Suppressor macrophage (primary cell): ENCODE measurements at places on chromosomes 4 and X.

DNA sequence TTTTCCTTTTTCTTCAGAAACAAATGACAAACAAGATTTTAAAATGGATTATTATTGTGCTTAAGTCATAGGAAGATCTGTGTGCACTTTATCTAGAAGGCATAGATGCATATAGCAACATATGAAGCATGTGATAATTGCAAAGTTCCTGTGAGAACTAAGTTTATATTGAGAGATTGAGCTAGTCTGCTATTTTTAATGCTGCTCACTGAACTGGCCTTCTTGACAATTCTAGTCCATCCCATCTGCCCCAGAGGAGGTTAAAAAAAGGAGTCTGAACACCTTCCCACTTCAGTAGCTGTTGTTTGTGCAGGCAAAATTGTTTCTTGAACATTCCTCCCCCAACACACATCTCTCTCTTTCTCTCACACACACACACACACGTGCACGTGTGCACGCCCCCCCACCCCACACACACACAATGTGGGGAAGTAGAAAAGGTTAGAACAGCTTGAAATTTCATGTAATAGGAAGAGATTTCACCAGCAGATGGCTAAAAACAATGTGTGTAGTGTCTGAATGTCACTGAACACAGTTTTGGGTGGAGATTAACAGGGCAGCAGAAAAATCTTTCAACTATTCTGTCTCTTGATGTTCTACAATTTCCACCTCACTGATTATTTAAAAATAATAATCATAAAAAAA lies 108.0 kb downstream of the GPM6A start:
- DNase-seq: no peak

GRCh38 chrX:17655211-17656034 lies 81.9 kb upstream of the SCML1 start:
- peak; percentile 2 for DNase-seq

GRCh38 chr4:176546975-176547374 lies 227.2 kb downstream of the SPCS3 start:
- DNase-seq: no peak

DNA sequence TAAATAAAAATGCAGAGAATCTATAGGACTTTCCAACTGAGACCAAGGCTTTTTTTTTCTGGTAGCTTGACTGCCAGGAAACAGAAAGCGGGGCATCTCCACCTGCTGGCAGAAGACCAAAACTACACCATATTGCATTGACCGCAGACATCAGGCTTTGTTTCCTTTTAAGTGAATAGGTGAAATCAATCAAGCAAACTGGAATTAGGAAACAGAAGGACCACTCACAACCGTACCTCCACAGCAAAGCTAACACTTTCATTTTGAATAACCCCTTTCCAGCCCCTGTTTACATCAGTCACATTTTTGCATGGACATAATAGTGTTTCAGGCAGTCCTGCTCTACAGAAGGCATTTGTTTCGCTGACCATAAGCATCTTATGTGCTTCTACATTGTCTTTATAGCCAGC lies 218.2 kb downstream of the IDS start:
- DNase-seq: peak; percentile 35

DNA sequence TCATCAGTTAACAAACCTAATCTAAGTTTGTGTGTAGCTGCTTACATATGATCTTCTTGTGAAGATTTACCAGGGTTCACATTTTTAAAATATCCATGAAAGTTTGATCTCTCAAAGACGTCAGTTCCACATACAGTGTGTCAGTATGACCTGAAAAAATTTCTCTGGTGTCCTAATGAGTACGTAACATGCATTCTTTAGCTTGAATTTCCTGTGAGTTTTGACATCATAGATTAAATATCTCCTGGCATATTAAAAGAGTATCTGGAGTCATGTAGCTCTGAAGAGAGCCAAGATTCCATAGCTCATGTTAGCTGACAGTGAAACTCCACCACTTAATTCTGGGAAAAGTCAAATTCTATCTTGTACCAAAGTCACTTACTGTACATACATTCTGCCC lies 43.9 kb upstream of the PDLIM5 start:
- no peak for DNase-seq

DNA sequence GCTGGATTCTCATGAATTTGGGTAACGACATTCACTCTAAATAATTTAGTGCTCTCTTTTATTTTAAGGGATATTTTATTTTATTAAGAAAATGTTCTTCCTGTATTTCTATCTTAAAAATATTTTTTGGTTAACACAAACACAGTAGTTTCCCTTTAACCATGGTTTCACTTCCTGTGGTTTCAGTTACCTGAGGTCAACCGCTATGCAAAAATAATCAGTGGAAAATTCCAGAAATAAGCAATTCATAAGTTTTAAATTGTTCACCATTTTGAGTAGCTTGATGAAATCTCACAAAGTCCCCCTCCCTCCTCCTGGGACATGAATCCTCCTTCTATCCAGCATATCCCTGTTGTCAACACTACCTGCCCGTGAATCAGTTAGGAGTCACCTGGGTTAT lies 71.4 kb downstream of the GBA3 start:
- DNase-seq: no peak

DNA sequence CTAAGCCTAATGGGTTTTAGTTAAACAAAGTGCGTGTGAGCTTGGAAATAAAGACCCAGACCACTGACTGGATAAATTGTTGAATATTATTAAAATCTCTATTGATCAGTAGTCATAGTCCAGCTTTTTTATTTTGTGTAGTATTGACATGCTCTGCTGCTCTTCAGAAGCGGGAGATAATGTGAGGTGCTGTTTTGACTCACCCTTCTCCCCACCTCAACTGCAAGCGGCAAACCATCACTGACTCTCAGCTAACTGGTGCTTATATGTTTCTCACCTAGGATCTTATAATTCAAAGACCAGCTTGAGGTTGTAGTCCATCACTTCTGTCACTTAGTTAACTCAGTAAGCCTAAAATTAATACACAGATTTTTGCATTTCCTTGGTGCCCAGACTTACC lies 72.2 kb downstream of the COMMD8 start:
- DNase-seq: no peak

DNA sequence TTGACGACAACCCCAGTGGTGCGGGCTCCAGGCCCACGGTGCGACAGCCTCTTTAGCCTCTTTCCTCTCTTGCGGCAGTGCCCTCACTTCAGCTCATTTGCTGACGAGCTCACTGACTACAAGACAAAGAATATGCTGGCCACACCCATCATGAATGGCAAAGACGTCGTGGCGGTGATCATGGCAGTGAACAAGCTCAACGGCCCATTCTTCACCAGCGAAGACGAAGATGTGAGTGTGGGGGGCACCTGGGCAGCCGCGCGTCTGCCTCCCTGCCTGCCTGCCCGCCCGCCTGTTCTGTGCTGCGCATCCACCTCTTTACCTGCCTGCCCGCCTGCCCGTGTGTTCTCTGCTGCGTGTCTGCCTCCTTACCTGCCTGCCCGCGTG lies 9.2 kb downstream of the PDE6B start:
- DNase-seq: no peak

DNA sequence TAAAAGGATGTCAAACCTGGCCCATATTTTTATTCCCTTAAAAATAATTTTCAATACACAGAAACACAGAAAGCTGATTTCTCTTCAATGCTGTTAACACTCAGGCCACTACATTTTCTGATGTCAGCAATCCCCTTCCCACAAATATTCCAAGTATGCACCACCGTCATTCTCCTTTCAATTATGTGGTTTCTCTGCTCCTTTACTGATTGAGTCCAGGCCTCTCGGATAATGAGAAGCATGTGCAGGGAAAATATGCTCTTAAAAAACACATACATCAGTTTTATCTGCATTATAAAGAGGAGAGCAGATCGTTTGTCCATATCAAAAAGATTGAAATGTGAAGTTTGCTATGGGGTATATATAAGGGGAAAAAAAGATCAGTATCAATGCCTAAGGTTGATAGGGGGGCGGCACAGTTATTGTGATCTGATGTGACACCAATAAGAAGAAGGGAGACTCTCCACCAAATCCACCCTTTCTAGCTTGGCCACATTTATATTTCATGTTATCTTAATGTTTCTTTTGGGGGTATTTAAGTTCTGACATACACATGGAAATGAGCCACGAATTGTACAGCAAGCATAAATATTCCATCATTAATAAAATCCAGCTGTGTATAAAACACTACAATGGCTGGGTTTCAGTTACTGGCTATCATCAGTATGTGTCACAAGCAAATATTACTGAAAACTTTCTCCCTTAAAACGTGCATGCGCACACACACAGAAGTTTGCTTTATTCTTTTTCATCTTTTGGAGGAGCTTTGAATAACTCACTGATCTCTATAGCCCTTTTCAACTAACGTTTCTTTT lies 6.4 kb downstream of the AMOT start:
- no peak for DNase-seq

GRCh38 chrX:131789664-131790063 lies 233.4 kb upstream of the STK26 start:
- DNase-seq: no peak

DNA sequence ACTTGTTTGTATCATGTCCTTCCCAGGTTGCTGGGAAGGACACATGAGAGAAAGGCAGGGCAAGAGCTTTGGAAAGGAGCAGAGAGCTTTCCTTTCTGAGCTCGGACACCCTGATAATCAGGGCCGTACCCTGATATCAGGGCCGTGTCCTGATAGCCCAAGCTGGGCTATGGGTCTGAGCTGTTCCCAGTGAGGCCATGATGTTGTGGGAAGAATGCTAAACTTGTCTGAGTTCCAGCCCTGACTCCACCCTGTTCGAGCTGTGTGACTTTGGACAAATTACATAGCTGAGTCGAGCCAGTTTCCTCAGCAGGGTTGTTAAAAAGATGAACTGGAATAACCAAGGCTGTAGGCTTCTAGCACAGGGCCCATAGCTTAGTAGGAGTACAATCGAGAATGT lies 3.3 kb upstream of the CXCR3 start:
- DNase-seq: no peak

DNA sequence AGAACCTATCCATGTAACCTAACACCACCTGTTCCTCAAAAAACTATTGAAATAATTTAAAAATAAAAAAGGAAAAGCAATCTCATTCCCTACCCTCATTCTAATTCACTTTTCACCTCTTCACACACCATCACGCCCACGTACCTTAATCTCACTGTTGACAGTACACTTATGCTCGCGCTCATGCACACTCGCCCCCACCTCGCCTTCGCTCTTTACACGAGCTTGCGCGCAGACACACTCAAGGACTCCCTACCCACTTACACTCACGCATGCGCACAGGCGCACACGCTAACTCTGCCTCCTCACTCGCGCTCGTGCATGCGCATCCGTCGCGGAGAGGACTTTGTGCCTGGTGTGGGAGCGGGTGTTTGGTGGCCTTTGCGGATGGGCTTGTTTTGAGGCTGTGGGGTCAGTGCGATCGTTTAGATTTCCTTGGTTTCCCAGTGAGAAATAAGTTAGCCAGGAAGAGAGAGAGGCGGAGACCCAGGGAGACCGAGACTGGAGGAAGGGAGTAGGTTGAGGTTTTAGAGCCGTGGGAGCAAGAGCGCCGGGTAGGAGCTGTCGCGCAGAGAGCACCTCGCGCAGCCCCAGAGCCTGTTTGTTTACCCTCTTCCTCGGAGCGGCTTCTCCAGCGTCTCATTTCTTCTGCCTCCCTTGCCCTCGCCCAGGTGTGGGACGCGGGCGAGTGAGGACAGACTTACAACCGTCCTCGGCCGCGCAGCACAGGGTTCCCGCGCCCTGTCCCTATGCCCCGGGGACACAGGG lies 8.1 kb upstream of the GSX2 start:
- DNase-seq: peak; percentile 68

DNA sequence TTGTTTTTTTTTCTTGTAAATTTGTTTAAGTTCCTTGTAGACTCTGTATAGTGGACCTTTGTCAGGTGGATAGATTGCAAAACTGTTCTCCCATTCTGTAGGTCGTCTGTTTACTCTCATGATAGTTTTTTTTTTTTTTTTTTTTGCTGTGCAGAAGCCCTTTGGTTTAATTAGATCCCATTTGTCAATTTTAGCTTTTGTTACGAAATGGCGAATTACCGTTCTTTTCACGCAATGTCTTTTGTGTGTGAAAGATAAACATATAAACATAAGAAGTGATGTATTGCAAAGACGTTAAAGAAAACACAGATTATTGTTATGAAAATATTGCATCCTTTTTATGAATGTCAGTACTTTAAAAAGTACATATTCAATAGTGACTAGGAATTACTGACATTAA lies 34.5 kb downstream of the MAGEA10 start:
- no peak for DNase-seq

GRCh38 chr4:172573899-172574298 lies 594.7 kb upstream of the GALNT7 start:
- DNase-seq: peak; percentile 13

DNA sequence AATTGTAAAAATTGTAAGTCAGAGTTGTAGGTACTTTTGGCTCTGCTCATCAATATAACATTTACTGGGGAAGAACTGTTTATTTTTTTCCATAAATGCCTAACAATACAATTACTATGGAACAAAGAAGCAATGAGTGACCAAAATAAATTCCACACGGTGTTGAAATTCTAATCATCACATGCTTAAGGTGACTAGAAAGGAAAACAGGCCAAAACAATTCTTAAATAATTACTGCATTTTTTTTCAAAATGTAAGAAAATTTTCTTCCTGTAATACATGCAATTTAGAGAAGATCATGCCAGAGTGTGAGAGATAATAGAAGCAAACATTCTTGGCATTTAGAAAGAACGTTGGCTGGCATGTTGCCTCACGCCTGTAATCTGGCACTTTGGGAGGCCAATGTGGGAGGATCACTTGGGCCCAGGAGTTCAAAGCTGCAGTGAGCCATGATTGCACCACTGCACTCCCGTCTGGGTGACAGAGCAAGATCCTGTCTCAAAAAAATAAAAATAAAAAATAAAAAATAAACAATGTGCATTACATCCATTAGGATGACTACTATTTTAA lies 22.5 kb downstream of the C4orf46 start:
- DNase-seq: no peak

GRCh38 chr4:25814301-25815136 lies 48.3 kb downstream of the SEL1L3 start:
- DNase-seq: peak; percentile 89

GRCh38 chr4:141126769-141127168 lies 6.5 kb downstream of the RNF150 start:
- no peak for DNase-seq

GRCh38 chr4:144899393-144899792 lies 198.6 kb downstream of the ANAPC10 start:
- DNase-seq: no peak

GRCh38 chrX:151830911-151831310 lies 81.8 kb upstream of the MAGEA4 start:
- no peak for DNase-seq

DNA sequence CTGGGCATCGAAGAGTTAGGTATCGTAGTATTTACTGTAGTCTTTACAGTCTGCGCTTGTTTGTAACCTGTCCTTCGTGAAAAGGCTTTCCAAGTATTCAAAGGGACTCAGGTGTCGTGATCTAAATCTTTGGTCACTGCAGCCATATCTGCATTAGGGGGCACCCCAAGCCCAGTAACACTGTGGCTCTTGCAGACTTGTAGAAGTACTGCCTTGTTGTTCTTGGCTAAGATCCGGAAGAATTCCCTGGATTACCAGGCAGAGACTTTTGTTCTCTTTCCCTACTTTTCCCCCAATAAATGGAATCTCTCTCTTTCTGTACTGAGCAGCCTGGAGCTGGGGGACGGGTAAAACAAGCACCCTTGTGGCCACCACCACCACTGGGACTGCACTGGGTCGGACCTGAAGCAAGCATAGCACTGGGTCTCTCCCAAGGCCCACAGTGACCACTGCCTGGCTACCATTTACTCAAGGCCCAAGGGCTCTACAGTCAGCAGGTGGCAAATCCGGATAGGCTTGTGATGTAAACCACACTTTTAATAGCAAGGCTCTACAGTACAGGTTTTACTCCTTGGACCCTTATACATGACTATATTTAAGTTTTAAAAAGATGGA lies 12.0 kb downstream of the CXorf58 start:
- no peak for DNase-seq

- no peak for DNase-seq
Measured at GRCh38 chr4:53614591-53614990, 23.3 kb upstream of the LNX1 start.

GRCh38 chr4:72442715-72443114 lies 126.3 kb downstream of the ADAMTS3 start:
- DNase-seq: no peak
